ENCODE measurements at places on chromosomes 5 and 9.

GRCh38 chr5:88660947-88661805, 221.8 kb downstream of the MEF2C start:
- peak; percentile 59 for DNase-seq

DNA sequence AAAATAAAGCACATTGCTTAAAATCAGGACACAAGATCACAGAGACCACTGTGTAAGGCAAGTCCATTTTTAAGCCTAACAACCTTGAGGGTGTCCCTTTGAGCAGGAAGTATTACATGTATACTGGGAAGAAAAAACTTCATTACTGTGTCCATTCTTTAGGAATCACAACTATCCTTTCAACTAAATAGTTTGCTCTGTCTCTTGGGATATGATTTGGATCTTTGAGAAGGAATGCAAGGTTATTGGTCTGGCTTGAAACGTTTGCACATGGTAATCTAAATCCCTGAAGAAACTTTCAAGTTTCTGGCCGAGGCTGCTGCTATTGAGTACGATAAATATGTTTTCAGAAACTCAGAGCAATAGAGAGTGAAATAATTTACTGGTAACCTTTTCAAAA, 923.0 kb upstream of the SEMA6A start:
- DNase-seq, result no peak

DNA sequence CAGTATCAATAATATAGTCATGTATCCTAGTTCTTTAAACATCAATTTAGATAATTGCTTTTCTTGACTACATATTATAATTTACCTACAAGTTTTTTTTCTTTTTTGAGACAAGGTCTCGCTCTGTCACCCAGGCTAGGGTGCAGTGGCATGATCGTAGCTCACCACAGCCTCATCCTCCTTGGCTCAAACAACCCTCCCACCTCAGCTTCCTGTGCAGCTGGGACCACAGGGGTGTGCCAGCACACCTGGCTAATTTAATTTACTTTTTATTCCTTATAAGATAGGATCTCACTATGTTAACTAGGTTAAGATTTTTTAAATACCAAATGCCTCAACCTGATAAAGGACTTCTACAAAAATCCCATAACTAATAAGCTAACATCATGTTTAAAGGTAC, 21.1 kb downstream of the UIMC1 start:
- DNase-seq, result no peak

DNA sequence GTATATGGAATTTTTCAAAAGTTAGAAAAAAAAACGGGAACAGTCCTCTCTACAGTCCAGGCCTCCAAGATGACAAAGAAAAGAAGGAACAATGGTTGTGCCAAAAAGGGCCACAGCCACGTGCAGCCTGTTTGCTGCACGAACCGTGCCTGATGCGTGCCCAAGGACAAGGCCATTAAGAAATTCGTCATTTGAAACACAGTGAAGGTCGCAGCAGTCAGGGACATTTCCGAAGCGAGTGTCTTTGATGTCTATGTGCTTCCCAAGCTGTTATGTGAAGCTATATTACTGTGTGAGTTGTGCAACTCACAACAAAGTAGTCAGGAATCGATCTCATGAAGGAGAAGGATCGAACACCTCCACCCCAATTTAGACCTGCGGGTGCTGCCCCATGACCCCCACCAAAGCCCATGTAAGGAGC, 37.4 kb downstream of the HMGCR start:
- no peak for DNase-seq

- no peak for DNase-seq
Observed at GRCh38 chr9:134666208-134666607, 24.6 kb downstream of the COL5A1 start.

DNA sequence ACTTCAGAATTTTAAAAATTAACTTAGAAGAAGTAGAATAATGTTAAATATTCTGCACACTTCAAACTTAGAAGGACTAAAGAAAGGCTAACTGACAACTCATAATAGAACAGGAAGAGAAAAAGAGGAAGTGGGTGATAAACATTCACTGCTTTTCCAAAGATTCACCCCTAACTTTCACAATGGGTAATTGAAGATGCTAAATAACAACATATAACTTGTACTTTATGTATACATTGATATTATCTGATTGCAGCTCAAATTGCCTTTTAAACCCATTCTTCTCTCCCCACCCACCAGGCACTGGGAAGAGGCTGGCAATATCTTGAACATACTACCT, 376.6 kb downstream of the EFNA5 start:
- no peak for DNase-seq

DNA sequence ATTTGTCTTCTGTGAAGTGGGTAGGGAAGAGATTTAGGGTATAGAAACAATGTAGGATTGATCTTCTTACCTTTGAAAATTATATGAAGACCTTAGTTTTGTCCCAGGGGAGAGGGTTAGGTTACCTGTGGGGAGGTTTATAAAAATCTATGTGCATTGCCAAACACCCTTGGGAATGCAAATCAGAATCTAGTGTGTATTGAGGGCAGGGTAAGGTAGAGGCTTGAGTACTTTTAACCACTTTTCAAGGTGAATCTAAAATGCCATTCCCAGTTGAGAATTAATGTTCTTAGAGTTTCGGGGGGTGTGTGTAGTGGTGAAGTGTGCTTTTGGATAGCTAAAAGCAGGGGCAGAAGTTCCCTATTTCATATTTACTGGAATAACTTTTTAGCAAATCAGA, 288.4 kb downstream of the CD180 start:
- DNase-seq, result no peak

DNA sequence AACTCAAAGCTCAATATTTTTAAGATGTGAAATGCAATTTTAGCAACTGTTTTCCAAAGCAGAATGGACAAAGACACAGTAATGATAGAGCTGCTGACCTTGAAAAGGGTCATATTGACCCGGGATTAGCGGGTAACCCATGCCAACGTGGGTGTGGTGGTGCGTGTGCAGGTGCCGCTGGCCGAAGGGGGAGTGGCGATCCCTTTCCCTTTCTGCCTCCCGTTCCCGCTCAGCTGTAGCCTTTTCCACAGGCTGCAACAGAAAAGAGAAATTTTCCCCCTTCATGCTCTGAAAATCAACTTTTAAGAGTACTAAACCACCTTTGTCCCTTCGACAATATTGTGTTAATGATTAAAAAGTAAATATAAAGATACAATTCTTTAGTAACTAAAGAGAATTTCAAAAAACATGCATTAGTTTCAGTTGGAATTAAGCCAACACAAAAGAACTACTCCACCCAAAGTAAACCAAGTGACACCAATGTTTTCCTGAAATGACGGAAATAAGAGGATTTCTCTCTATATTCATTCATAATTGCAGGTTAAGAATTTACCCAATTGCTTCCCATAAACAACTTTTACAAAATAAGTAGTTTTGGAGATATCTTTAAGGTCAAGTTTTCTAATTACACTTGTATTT, 105.2 kb downstream of the ZNF608 start:
- DNase-seq, result no peak

- DNase-seq, result no peak
Observed at GRCh38 chr9:8484597-8485191, 685.1 kb upstream of the DMAC1 start.

DNA sequence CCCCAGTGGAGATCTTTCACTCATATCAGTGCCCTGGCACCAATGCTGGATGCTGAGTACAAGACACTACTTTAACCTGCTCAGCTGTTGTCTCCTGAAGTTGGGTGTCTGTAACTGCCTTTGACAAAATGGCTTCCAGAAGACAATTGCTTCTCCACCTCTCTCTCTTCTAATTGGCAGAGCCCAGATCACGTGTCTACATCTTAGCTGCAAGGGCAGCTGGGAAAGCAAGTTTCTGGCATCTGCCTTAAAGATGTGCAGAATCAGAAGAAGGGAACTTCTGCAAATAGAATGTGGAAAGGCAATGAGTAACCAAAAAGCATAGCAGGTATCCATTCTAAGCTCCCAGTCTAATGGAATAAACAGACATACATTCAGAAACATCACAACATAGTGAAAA, 81.1 kb downstream of the PDZD2 start:
- no peak for DNase-seq
